ENCODE measurements at places on chromosomes 7 and 10. TPM values are rescaled to one million over a fixed set of nuclear protein-coding genes. Genes with fewer than 3 reads are reported as not detected.

STAM gene
- total RNA-seq, result 40.9 TPM

LMOD2 gene
- total RNA-seq, result 0.19 TPM

ARMC10 gene
- total RNA-seq, result 61.7 TPM

GRCh38 chr10:119750391-119751230 lies 24.8 kb downstream of the INPP5F start:
- no peak overlapping the region for H3K4me3 ChIP-seq
- no peak overlapping the region for H3K27ac ChIP-seq
- no peaks in the 10 kb centered on the region for H3K27me3 ChIP-seq
- no peaks in the 10 kb centered on the region for H3K4me1 ChIP-seq

GRCh38 chr10:63236113-63236935 lies 103.2 kb downstream of the NRBF2 start:
- H3K4me3 ChIP-seq, result no peak overlapping the region
- H3K4me1 ChIP-seq, result peaks cover 9% of the 10 kb centered on the region
- DNase-seq, result no peak
- no peaks in the 10 kb centered on the region for H3K27me3 ChIP-seq

- no peaks in the 10 kb centered on the region for H3K36me3 ChIP-seq
- H3K4me3 ChIP-seq, result no peak overlapping the region
- H3K4me1 ChIP-seq, result no peaks in the 10 kb centered on the region
- no peak overlapping the region for H3K27ac ChIP-seq
These were observed 119.5 kb downstream of the RNF216 start for GRCh38 chr7:5661942-5662341.

- H3K36me3 ChIP-seq, result no peaks in the 10 kb centered on the region
- no peaks in the 10 kb centered on the region for H3K27me3 ChIP-seq
- DNase-seq, result no peak
- H3K27ac ChIP-seq, result no peak overlapping the region
These were observed 61.8 kb downstream of the IKZF1 start for GRCh38 chr7:50366311-50366710.

DNA sequence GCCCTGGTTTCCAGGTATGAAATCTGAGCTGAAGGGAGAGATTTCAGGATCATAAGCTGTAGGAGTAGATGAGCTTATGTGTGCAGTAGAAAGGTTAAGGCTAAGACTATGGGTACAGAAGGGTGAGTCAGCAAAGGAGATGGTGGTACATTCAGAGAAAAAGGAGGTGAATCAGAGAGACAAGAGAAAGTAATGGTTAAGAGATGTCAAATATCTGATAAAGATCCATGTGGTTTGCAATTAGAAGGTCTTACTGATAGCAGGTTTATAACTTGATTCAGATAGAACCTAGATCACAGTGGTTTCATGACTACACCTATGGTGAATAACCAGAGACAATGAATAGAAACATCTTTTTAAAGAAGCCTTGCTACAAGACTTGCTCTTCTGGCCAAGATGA lies 4.5 kb upstream of the NPY start:
- H3K4me1 ChIP-seq, result no peaks in the 10 kb centered on the region
- no peak for DNase-seq
- no peaks in the 10 kb centered on the region for H3K27me3 ChIP-seq
- no peak overlapping the region for H3K27ac ChIP-seq
- no peaks in the 10 kb centered on the region for H3K36me3 ChIP-seq
- H3K4me3 ChIP-seq, result no peak overlapping the region

GRCh38 chr7:37434529-37434928 lies 14.1 kb downstream of the ELMO1 start:
- no peaks in the 10 kb centered on the region for H3K27me3 ChIP-seq
- no peaks in the 10 kb centered on the region for H3K36me3 ChIP-seq
- H3K4me3 ChIP-seq, result no peak overlapping the region
- peak; percentile 29 for DNase-seq

DNA sequence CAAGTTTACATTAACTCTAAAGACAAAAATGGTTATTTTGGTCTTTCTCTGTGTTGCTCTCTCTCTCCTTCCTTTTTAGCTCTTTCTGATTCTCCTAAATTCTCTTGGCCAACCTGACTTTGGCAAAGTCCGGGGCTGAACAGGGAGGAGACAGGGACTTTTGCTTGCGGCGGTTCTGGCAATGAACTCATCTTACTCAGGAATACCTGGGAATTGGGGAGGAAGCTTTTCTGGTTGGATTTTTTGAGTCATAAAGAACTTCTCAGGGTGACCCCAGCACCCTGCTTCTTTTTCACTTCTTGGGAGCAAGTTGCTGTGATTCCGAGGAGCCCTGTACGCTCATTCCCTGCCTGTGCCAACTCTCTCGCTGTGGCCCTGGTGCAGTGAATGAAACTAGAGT lies 16.0 kb downstream of the GATA3 start:
- no peak overlapping the region for H3K4me3 ChIP-seq
- H3K4me1 ChIP-seq, result no peaks in the 10 kb centered on the region
- no peaks in the 10 kb centered on the region for H3K36me3 ChIP-seq
- no peak for DNase-seq

DNA sequence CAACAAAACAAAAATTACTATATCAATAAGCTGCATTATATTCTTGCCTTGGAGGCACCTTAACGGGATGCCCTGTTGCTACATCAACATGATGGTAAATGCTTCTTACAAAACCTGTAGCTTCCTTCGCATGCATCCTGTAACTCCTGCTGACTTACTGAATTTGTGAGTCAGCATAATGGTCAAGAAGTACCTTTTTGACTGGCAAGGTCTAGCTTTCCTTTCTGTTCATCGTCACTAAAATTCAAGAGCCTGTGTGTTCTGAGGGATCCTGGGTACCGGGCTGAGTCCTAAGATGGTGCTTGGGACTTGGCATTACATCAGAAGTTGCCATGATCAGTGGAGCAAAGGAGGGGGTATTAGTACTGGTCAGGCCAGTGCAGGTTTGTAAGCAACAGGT lies 4.9 kb downstream of the PFKFB3 start:
- H3K27me3 ChIP-seq, result no peaks in the 10 kb centered on the region
- peaks cover 26% of the 10 kb centered on the region for H3K4me1 ChIP-seq
- no peak for DNase-seq
- no peak overlapping the region for H3K27ac ChIP-seq
- no peak overlapping the region for H3K4me3 ChIP-seq

DNA sequence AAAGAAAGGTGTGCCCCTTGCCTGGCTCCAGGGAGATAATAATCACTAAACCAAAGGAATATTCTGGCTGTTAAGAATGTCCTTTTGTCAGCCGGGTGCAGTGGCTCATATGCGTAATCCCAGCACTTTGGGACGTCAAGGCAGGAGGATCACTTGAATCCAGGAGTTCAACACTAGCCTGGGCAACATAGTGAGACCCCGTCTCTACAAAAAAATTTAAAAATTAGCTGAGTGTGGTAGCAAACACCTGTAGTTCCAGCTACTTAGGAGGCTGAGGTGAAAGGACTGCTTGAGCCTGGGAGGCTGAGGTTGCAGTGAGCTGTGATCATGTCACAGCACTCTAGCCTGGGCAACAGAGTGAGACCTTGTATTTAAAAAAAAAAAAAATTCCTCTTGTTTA lies 74.1 kb downstream of the HERC4 start:
- no peaks in the 10 kb centered on the region for H3K4me1 ChIP-seq
- H3K27me3 ChIP-seq, result no peaks in the 10 kb centered on the region
- H3K36me3 ChIP-seq, result no peaks in the 10 kb centered on the region
- no peak for DNase-seq

DNA sequence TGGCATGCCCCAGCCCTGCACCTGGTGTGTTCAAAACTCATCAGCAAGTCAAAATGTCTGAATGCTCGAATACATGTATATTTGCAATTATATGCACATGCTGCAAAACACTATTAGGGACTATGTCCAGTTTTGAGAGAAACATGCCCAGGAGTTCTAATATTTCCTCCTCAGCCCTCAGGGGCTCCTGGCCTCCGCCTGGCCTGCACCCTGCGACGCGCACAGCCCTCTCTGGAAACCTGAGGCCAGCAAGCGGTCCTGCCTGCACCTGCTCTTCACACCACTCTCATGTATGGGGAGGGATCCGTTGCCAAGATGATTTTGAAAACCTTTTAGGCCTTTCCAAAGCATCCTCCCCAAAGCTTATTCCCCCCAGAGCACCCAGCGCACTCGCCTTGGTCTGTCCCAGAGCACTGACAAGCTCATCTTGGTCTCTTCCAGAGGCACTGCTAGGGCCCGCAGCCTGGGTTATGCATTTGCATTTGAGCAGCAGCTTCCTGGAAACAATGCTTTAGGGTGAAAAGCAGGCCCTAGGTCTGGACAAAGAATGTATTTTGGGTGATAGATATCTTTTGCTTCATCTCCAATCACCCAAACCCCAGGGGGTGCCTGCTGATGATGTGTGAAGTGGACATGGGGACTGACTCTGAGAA lies 22.6 kb upstream of the CNPY1 start:
- no peak overlapping the region for H3K27ac ChIP-seq
- no peaks in the 10 kb centered on the region for H3K4me1 ChIP-seq
- H3K27me3 ChIP-seq, result no peaks in the 10 kb centered on the region

- no peaks in the 10 kb centered on the region for H3K4me1 ChIP-seq
- no peak overlapping the region for H3K4me3 ChIP-seq
- no peak for DNase-seq
- H3K36me3 ChIP-seq, result no peaks in the 10 kb centered on the region
- no peaks in the 10 kb centered on the region for H3K27me3 ChIP-seq
These were observed 80.7 kb downstream of the PHTF2 start for GRCh38 chr7:77879272-77879671.

Data from testis (tissue), 5 donors.